CD4-positive, alpha-beta T cell treated with Interleukin-17A for 1 hour (primary cell): ENCODE measurements at places on chromosomes 13 and 19.

- DNase-seq = peak; percentile 37
Observed at GRCh38 chr19:4910594-4911281, 1.4 kb downstream of the UHRF1 start.

- no peak for DNase-seq
Observed at GRCh38 chr19:20969898-20970297, 46.8 kb downstream of the ZNF85 start.

DNA sequence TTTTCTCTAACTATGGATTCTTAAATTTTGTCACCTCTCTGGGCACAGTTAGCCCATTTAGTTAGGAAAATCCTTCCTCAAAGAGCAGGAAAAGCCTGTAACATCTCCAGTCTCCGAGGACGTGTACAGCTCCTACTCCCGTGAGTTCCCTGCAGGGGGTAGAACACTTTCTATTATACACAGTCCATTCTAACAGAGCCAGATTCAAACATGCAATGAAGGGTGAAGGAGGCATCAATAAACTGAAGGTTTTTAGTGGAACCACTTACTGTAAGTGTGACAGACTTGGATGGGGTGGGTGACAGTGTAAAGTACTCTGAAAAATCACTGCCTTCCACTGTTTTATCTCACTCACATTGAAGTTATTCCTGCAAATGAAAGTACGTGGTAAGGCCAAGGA, 204.7 kb upstream of the DACH1 start:
- no peak for DNase-seq

GRCh38 chr19:49637821-49638738, 1.9 kb downstream of the RRAS start:
- DNase-seq = no peak

DNA sequence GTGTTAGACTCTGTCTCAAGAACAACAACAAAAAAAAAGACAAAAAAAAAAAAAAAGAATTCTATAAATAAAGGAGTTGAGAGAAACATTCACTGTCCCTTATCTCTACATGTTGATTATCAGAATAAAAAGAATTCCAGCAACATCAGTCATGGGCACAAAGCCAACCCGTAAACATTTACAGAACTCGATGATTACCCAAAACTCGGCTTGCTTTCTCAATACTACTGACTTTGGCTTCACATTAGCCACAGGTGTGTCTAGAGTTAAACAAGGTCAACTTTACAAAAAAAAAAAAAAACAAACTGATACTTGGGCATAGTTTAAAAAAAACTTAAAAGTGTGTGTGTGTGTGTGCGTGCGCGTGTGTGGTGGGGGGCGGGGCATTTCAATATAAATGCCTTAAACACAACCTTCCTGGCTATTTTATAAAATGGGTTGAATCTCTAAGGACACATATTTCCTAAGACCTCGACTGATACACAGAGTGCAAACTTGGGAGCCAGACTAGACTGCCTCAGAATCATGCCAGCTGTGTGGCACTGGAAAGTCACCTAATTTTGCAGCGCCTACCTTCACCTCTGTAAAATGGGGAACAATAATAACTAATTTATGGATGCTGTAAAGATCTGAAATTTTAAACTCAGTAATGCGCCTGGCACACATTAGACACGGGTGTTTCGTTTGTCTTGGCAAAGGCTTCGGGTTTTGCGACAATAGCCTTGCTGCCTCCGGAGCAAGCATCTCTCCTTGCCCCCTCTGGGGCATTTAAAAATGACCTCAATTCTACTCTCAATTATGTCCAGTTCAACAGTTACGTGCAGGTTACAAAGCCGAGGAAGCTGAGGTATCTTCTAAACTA, 922 bp downstream of the EBPL start:
- peak; percentile 3 for DNase-seq

- DNase-seq = no peak
Observed at GRCh38 chr19:31266731-31267130, 82.5 kb downstream of the TSHZ3 start.

DNA sequence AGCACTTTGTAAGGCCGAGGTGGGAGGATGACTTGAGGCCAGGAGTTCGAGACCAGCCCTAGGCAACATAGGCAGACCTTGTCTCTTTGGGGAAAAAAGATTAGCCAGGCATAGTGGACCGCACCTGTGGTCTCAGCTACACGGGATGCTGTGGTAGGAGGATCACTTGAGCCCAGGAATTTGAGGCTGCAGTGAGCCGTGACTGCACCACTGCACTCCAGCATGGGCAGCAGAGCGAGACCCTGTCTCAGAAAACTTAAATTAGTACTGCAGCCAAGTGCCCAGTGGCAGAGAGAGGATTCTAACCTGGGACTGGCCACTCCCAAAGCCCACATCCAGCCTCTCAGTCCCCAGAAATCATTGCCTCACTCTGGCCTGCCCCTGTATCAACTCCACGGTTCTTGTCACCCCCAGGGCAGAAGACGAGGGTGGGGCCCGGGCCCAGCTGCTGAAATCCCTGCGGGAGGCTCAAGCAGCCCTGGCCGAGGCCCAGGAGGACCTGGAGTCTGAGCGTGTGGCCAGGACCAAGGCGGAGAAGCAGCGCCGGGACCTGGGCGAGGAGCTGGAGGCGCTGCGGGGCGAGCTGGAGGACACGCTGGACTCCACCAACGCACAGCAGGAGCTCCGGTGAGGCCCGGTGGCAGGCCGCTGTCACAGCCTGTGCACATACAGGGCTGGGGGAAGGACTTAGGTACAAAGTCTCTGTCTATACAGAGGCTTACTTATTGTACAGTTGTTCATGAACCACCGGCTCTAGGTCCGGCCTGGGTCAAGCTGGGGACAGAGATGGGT, 53.4 kb downstream of the KCNC3 start:
- DNase-seq = no peak
